T-cell (primary cell): ENCODE measurements at places on chromosomes 6 and 20.

DNA sequence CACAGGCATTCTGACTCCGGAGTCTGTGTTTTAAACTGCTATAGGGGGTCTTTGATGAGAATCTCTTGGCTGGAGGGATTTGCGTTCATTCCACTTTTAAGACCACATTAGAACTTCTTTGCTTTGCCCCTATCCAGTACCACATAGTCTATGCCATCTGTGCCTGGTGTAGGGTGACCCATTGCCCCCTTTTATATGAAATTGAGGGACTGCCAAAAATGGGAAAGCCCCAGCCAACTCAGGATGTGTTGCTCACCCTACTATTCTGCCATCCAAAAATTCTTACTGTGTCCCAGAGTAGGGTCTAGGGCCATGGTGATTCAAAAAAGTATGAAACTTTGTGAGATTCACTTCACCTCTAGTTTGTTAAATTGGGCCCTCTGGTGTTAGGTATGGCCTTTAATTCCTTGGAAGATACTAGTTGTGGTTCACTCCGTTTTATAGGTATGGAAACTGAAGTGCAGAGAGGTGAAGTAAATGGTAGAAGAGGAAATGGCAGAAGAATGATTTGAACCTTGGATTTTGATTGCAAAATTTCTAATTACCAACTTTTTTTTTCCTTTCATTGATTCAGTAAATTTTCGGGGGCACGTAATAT is 1.4 kb downstream of the PFDN4 start:
- peaks cover 3% of the 10 kb centered on the region for H3K36me3 ChIP-seq
- H3K4me3 ChIP-seq = no peak overlapping the region
- DNase-seq = no peak
- H3K27ac ChIP-seq = no peak overlapping the region
- H3K27me3 ChIP-seq = peaks cover 4% of the 10 kb centered on the region

GRCh38 chr6:126628125-126628524 is 288.2 kb downstream of the CENPW start:
- H3K27me3 ChIP-seq = no peaks in the 10 kb centered on the region
- no peak for DNase-seq
- no peak overlapping the region for H3K27ac ChIP-seq

DNA sequence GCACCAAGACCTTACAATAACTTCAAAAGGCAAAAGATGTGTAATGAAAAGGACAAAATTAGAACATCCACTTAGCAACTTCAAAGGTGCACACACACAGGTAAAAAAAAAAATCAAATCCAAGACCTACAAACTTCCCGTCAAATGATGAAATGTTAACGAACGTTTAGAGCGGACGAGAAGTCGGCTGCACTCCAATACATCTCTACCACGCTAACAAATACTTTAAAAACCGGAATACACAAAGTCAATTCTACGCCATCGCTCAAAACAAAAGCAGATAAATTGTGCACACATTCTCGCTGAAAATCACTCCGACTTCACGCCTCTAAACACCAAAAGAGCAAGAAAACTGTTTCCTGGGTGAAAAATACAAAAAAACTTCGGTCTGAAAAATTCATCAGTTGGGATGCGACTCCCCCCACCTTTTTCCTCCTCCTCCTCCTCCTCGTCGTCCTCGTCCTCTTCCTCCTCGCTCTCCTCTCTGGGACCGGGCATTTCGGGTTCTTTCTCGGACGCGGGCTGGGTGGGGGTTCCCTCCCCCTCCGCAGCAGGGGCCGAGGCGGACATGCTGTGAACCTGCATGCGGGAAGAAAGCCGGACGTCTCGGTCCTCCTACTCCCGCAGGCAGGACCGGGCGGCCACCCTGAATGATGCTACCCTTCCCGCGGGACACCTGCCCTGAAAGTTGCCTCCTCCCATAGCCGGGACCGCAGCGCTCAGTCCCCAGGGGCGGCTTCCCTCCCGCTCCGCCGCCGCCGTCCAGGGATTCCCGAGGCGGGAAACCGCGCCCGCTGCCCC is 712 bp downstream of the DEK start:
- peak overlapping the region; percentile 60 for H3K27ac ChIP-seq
- no peaks in the 10 kb centered on the region for H3K27me3 ChIP-seq
- peak overlapping the region; percentile 92 for H3K4me3 ChIP-seq
- DNase-seq = no peak

- DNase-seq = no peak
- H3K36me3 ChIP-seq = no peaks in the 10 kb centered on the region
- H3K4me1 ChIP-seq = no peaks in the 10 kb centered on the region
- no peak overlapping the region for H3K27ac ChIP-seq
- no peaks in the 10 kb centered on the region for H3K27me3 ChIP-seq
Observed at GRCh38 chr20:48875914-48876240, 45.6 kb upstream of the ARFGEF2 start.

GRCh38 chr6:158439255-158439654 is 120.6 kb upstream of the TMEM181 start:
- no peaks in the 10 kb centered on the region for H3K27me3 ChIP-seq
- H3K27ac ChIP-seq = no peak overlapping the region
- H3K36me3 ChIP-seq = peaks cover 5% of the 10 kb centered on the region
- no peak for DNase-seq

DNA sequence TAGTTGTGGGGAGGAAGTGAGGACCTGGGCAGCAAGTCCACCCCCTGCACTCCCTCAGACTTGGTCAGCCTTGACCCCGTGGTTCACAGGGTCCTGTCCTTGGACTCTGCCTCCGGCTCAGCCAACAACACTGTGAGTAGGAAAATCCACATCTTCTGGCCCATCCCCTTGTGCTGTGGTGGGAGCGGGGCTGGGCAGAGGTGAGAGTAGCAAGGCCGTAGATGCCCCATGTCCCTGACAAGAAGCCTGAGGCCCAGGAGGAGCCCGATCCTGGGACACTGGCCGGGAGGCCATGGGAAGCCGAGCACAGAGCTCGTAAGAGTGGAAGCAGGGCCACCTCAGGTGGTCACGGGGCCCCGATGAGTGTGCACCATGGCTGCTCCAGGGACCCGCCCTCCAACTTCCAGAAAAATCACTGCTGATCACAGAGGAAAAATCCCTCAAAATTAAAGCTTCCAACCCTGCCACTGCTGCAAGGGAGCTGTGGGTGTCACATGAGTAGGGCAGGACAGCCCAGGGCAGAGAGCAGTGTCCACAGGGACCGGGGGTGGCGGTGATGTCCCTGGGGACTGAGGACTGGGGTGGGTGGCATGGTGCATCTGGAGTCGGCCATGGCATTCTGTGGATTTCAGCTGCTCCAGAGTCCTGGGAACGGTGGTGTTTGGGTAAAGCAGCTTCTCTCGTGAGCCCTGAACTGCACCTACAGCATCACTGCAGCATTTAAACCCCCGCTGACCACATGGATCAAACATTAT is 189.4 kb downstream of the DLL1 start:
- peaks cover 39% of the 10 kb centered on the region for H3K27me3 ChIP-seq
- H3K36me3 ChIP-seq = no peaks in the 10 kb centered on the region
- no peak overlapping the region for H3K27ac ChIP-seq
